H1 (cell line): ENCODE measurements at places on chromosomes 1 and 21. TPM values are rescaled to one million over a fixed set of nuclear protein-coding genes. Genes with fewer than 3 reads are reported as not detected.

OR2M3 gene
- total RNA-seq: not detected in 2 replicates

TEDDM1 gene
- not detected in 2 replicates for total RNA-seq

DNA sequence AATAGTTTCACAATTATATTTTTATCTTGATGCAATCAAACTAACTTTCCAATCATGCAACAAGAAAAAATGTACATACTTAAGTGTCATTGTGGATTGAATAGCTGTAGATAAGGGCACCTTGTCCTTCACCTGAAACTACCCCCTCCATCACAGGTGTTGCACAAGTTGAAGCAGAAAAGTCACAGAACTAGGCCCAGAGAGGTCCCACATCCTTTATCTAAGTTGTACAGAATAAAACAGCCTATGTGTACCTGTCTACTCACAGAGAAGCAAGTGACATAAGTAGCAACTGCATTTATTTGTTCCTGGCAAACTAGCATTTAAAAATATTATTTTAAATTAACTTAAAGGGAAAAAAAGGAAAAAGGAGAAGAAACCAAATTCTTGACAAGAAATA lies 256.8 kb downstream of the FAF1 start:
- H3K27ac ChIP-seq: no peak overlapping the region
- H3K4me3 ChIP-seq: no peak overlapping the region
- no peaks in the 10 kb centered on the region for H3K27me3 ChIP-seq
- DNase-seq: no peak

GRCh38 chr1:88802950-88803349 lies 88.4 kb downstream of the GTF2B start:
- H3K4me1 ChIP-seq: no peaks in the 10 kb centered on the region
- H3K36me3 ChIP-seq: peaks cover 10% of the 10 kb centered on the region
- H3K27ac ChIP-seq: no peak overlapping the region
- no peak for DNase-seq
- no peaks in the 10 kb centered on the region for H3K27me3 ChIP-seq

EFNA3 gene
- total RNA-seq: 10.8 and 11.6 TPM in 2 replicates

- no peaks in the 10 kb centered on the region for H3K27me3 ChIP-seq
- peaks cover 4% of the 10 kb centered on the region for H3K4me1 ChIP-seq
- no peak overlapping the region for H3K4me3 ChIP-seq
- no peak for DNase-seq
- no peak overlapping the region for H3K27ac ChIP-seq
Measured at GRCh38 chr1:109782927-109783326, 19.2 kb upstream of the EPS8L3 start.

SPRR1A gene
- not detected in 2 replicates for total RNA-seq

- H3K36me3 ChIP-seq: no peaks in the 10 kb centered on the region
- H3K4me1 ChIP-seq: peaks cover 15% of the 10 kb centered on the region
- no peaks in the 10 kb centered on the region for H3K27me3 ChIP-seq
- no peak for DNase-seq
- H3K4me3 ChIP-seq: no peak overlapping the region
Measured at GRCh38 chr21:41956926-41957729, 3.3 kb upstream of the C2CD2 start.

GRCh38 chr1:3905953-3906671 lies 6.0 kb upstream of the C1orf174 start:
- no peak overlapping the region for H3K4me3 ChIP-seq
- no peak for DNase-seq
- H3K27ac ChIP-seq: no peak overlapping the region
- H3K27me3 ChIP-seq: no peaks in the 10 kb centered on the region

EFNA4 gene
- 18.5 and 21.9 TPM in 2 replicates for total RNA-seq

GRCh38 chr21:15222707-15223106 lies 157.9 kb upstream of the NRIP1 start:
- H3K27ac ChIP-seq: no peak overlapping the region
- H3K4me3 ChIP-seq: no peak overlapping the region
- peaks cover 19% of the 10 kb centered on the region for H3K27me3 ChIP-seq
- H3K4me1 ChIP-seq: peaks cover 2% of the 10 kb centered on the region; the same call in 1 of the 2 replicates
- H3K36me3 ChIP-seq: no peaks in the 10 kb centered on the region
- DNase-seq: no peak

GRCh38 chr21:36909901-36910561 lies 56.4 kb downstream of the HLCS start:
- DNase-seq: no peak
- no peak overlapping the region for H3K4me3 ChIP-seq
- H3K36me3 ChIP-seq: no peaks in the 10 kb centered on the region
- H3K27me3 ChIP-seq: no peaks in the 10 kb centered on the region
- H3K27ac ChIP-seq: no peak overlapping the region

- DNase-seq: no peak
- H3K27me3 ChIP-seq: no peaks in the 10 kb centered on the region
- H3K27ac ChIP-seq: no peak overlapping the region
- no peaks in the 10 kb centered on the region; the same call in 1 of the 2 replicates for H3K4me1 ChIP-seq
- no peaks in the 10 kb centered on the region for H3K36me3 ChIP-seq
Measured at GRCh38 chr1:117146575-117147340, 25.2 kb upstream of the TRIM45 start.

DNA sequence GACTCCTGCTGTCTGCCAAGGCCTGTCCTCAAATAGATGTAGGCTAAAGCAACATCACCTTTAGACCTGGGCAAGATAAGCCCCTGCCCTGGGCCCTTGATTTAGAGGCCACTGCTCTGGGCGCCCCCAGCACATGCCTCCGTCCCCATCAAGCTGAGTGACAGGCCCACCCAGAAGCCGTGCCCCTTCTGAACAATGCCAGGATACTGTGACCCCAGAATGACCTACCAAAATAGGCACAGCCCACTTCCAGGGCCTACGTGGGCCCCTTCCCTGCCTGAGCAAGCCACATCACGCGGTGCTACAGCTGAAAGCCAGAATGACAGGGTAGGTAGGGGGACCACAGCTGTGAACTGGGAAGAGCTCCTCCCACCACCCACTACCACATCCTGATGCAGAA lies 24.7 kb upstream of the BECN2 start:
- no peak for DNase-seq
- no peaks in the 10 kb centered on the region for H3K27me3 ChIP-seq
- no peak overlapping the region for H3K27ac ChIP-seq
- H3K4me3 ChIP-seq: no peak overlapping the region
- H3K4me1 ChIP-seq: no peaks in the 10 kb centered on the region; the same call in 1 of the 2 replicates

GPR37L1 gene
- total RNA-seq: 0.08 and 0.13 TPM in 2 replicates

DR1 gene
- total RNA-seq: 60.0 and 62.3 TPM in 2 replicates

GRCh38 chr1:183339556-183340167 lies 78.5 kb downstream of the NMNAT2 start:
- H3K4me3 ChIP-seq: no peak overlapping the region
- H3K36me3 ChIP-seq: no peaks in the 10 kb centered on the region
- no peak for DNase-seq
- no peaks in the 10 kb centered on the region for H3K27me3 ChIP-seq

PADI4 gene
- not detected in 2 replicates for total RNA-seq

DNA sequence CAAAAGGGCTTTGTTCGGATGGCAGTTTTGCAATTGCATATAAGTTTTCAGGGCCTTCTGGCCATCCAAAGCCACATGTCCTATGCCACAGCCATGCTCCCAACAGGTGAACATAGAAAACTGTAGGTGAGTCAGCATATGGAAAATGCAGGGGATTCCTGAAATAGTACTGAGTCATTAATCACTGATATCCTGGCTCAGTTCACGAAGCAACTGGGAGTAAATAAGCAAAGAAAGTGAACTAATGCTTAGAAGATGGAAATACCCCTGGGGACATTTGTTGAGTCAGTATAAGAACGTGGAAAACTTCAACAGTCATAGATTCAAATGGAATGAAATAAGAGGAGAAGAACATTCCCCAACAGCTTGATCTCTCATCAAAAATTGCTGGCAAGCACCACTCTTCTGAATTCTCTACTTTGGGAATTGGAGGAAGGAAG lies 148.9 kb upstream of the RUNX1 start:
- H3K36me3 ChIP-seq: no peaks in the 10 kb centered on the region
- no peak overlapping the region for H3K4me3 ChIP-seq
- H3K4me1 ChIP-seq: no peaks in the 10 kb centered on the region
- H3K27ac ChIP-seq: no peak overlapping the region
- H3K27me3 ChIP-seq: no peaks in the 10 kb centered on the region
